ENCODE measurements at places on chromosomes 2 and 18.
A peak's percentile ranks its signal among the peaks of the same experiment; 100 is the strongest.

- no peak overlapping the region for H3K27ac ChIP-seq
- no peak for DNase-seq
- H3K4me3 ChIP-seq: no peak overlapping the region
- peaks cover 27% of the 10 kb centered on the region for H3K27me3 ChIP-seq
- peaks cover 3% of the 10 kb centered on the region for H3K36me3 ChIP-seq
Observed at GRCh38 chr2:112947374-112947773, 30.4 kb upstream of the IL36G start.

DNA sequence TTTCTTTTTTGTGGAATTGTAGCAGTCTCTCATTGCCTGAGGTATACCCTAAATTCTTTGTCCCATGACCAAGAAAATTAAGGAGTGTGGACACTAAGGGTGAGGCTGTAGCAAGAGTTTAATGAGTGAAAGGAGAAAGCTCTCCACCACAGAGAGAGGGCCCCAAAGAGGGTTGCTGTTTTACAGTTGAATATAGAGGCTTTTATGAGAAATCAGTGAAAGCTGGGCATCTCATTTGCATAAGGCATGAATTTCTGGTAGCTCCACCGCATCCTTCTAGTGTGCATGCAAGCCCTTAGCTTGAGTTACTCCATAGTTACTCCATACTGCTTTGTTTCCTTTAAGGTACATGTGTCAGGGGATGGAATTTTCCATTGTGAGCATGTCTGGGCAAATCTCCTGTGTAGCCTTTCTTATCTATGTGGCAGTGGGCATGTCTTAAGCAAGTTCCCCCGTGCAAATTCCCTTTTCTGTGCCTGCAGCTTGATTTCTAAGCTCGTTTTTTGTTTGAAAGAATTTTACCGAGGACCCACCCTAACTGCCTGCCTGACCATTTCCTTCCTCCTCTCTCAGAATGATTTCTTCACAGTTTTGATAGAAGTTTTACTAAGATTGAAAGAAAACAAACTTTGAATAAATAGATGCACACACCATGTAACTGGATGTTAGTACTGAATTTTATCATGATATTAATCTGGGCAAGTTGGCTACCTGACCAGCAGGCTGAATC lies 218.9 kb downstream of the PARD3B start:
- H3K27me3 ChIP-seq: no peaks in the 10 kb centered on the region
- H3K36me3 ChIP-seq: no peaks in the 10 kb centered on the region
- no peak for DNase-seq
- H3K4me3 ChIP-seq: no peak overlapping the region
- no peaks in the 10 kb centered on the region for H3K4me1 ChIP-seq
- no peak overlapping the region for H3K27ac ChIP-seq

GRCh38 chr2:10835052-10835970 lies 22.7 kb upstream of the PDIA6 start:
- H3K4me1 ChIP-seq: peaks cover 11% of the 10 kb centered on the region
- peaks cover 43% of the 10 kb centered on the region for H3K27me3 ChIP-seq
- no peaks in the 10 kb centered on the region for H3K36me3 ChIP-seq
- DNase-seq: peak; percentile 82
- peak overlapping the region; percentile 39 for H3K27ac ChIP-seq

- no peak for DNase-seq
- no peaks in the 10 kb centered on the region for H3K36me3 ChIP-seq
- H3K27ac ChIP-seq: no peak overlapping the region
- no peaks in the 10 kb centered on the region for H3K4me1 ChIP-seq
- no peak overlapping the region for H3K4me3 ChIP-seq
Observed at GRCh38 chr2:134884435-134884834, 34.2 kb upstream of the CCNT2 start.

DNA sequence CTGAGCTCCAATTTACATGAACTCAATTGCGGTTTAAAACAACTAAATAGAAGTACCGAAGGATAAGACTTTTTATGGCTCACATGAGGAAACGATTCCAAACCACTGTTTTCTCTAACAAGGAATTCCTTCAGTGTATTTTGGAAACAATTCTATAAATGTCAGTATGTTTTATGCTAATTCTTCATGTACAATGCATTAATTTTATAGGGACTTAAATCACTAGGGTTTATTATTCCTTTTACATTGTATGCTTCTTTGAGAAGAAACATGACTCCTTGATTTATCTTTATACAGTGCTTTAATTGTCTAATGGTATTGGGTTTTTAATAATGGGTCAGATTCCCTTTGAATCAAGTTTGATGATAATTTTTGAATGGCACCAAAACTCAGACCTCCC lies 566.8 kb downstream of the EPHA4 start:
- no peaks in the 10 kb centered on the region for H3K4me1 ChIP-seq
- no peak for DNase-seq
- H3K36me3 ChIP-seq: no peaks in the 10 kb centered on the region
- H3K4me3 ChIP-seq: no peak overlapping the region

DNA sequence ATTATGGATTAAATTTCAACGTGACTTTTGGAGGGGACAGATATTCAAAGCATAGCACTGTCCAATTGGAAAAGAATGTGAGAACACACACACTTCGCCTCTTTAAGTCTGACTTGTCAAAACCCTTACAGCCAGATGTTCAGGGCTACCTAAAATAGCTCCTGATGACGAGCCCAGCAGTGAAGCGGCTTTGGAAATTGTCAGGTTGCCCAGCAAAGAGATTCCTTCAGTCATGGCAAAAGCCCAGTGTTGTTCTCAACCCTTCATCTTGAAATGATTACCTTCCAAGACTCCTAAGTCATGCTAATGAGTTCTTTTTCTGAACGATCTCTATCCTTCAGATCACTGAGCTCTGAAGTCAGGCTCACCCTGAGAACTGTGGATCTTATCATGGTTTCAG lies 436.6 kb downstream of the LRATD1 start:
- H3K4me3 ChIP-seq: no peak overlapping the region
- H3K36me3 ChIP-seq: no peaks in the 10 kb centered on the region
- peaks cover 14% of the 10 kb centered on the region for H3K27me3 ChIP-seq
- DNase-seq: no peak

- H3K27me3 ChIP-seq: peaks cover 49% of the 10 kb centered on the region
- H3K4me1 ChIP-seq: peaks cover 4% of the 10 kb centered on the region
- peak overlapping the region; percentile 64 for H3K4me3 ChIP-seq
- no peak for DNase-seq
Observed at GRCh38 chr2:9206991-9207640, 504 bp downstream of the ASAP2 start.

- peaks cover 71% of the 10 kb centered on the region for H3K27me3 ChIP-seq
- no peak for DNase-seq
- H3K36me3 ChIP-seq: no peaks in the 10 kb centered on the region
- H3K4me1 ChIP-seq: no peaks in the 10 kb centered on the region
- H3K4me3 ChIP-seq: no peak overlapping the region
Observed at GRCh38 chr2:44994377-44994776, 14.9 kb downstream of the SIX2 start.

DNA sequence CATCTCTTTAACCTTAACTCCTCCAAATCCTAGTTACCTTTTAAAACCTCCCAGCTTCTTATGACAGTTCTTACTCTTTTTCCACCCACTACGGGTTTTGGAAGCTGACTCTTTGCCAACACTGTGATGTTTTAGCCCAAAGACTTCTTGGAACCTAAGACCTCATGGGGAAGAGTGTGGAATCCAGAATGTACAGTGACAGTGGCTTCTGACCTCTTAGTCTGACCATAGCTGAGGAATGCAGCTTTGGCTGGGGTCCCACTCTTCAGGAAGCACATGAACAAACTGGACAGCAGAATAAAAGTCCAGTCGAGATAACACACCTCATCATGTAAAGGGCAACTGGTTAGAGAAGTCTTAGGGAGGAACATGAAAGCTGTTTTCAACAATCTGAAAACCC lies 161.1 kb upstream of the PKDCC start:
- peaks cover 2% of the 10 kb centered on the region for H3K36me3 ChIP-seq
- no peaks in the 10 kb centered on the region for H3K27me3 ChIP-seq
- no peak for DNase-seq

DNA sequence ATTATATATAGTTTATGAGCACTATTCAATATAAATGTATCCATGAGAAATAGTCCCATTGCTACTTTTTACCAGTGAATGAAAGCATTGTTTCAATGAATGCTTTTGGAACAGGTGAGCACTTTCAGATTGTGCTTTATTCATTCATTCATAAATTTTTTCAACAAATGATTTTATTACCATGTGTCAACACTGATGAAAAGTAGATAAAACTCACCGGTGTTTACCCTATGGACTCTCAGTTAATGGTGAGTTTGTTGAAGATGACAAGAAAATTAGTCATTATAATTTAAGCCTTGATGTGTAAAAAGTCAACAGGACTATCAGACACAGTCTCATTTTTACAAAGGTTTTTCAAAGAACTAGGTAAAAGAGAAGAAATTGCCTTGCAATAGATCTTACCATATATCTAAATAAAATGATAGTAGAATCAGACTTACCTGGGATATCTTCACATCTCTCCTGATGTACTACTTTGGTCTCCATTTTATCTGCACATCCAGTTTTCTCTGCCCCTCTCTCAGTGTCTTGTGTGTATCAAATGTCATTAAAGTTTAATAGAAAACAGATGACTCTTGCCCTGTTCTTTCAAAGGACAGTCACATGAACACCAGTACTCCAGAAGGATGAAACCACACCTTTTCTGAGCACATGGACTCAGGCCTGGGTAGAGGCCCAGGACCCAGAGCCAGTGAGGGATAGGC lies 325.3 kb upstream of the RND3 start:
- peaks cover 12% of the 10 kb centered on the region for H3K27me3 ChIP-seq
- H3K27ac ChIP-seq: no peak overlapping the region
- H3K36me3 ChIP-seq: no peaks in the 10 kb centered on the region
- H3K4me3 ChIP-seq: no peak overlapping the region

- H3K27ac ChIP-seq: peak overlapping the region; percentile 32
- no peaks in the 10 kb centered on the region for H3K27me3 ChIP-seq
- H3K36me3 ChIP-seq: peaks cover 11% of the 10 kb centered on the region
- no peak overlapping the region for H3K4me3 ChIP-seq
- H3K4me1 ChIP-seq: peaks cover 23% of the 10 kb centered on the region
Observed at GRCh38 chr2:33589444-33589843, 9.7 kb downstream of the FAM98A start.
